ENCODE measurements at places on chromosomes 5 and 9. TPM values are rescaled to one million over a fixed set of nuclear protein-coding genes. Genes with fewer than 3 reads are reported as not detected.

The WDR38 gene
- total RNA-seq: 0.62 TPM

The ZNF618 gene
- total RNA-seq: 3.8 TPM

The TAS2R1 gene
- not detected for total RNA-seq

DNA sequence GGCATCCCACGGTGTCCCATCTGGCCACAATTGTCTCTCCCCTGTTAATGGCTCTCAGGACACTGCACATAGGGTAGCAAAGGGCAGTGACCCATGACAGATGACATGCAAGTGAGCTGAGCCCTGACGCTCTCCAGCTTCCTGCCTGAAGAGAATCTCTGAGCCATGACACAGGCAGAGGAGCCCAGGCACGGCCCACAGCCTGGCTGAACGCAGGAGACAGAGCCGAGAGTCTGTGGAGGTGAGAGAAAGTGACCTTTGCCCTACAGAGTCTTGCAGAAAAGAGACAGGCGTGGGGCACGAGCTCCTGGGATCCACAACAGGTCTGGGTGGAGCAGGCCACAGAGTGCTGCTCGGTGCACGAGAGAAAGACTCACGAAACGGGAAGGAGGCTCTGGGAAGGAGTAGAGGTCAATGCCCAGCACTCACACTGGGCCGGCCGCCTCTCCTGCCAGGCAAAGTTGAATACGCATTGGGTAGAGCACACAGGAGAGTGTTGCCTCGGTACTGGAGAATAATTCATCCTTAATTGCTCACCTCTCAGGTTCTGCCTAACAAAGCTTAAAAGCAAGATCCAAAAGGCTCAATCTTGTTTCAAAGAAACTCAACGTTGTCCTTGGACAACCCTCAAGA, 90.3 kb downstream of the MRPL36 start:
- no peak for DNase-seq

- DNase-seq: no peak
These were observed 8.2 kb downstream of the COL27A1 start for GRCh38 chr9:114163517-114163951.

The HMCN2 gene
- total RNA-seq: not detected

DNA sequence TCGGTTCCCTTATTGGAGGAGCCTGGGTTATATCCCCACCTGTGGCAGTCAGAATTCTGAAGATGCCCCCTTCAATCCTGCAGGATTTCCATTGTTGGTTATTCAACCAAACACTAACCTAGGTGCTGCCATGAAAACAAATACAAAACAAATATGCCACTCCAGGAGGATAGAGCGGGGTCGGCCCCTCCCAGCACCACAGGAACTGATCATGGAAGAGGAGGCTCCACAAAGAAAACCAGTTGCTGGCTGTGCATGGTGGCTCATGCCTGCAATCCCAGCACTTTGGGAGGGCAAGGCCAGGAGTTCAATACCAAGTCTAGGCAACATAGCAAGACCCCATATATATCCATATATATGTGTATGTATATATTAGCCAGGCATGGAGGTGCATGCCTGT, 13.2 kb upstream of the ADGRD2 start:
- no peak for DNase-seq

DNA sequence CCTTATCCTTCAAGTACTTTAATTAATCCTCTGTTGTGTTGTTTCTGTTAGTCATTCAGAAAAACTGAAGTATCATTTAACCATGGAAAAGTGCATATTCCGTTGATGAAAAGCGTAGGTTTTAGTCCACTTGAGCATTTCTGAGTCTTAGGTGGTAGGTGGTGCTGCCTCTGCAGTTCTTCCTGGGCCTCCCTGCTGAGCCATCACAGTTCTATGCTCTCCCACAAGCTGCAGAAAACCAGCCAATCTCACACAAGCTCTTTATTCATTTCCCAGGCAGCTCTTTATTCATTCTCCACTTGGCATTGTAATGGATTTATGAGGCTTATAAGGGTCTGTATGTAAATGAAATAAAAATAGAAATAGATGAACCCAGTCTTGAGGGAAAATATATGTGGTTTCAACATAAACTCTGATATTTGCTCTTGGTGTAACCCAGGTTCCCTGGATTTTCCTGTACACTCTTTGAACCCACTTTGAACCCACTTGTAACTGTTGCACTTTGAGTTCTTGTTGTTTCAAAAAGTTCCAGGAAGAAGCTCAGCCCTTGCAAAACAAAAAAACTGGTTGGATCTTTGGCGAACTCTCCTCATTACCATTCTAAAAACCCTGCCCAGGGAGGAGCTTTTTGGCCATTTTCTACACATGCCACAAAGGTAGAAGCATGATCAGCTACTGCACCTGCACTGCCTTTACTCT, 56.0 kb downstream of the ZNF510 start:
- DNase-seq: no peak

DNA sequence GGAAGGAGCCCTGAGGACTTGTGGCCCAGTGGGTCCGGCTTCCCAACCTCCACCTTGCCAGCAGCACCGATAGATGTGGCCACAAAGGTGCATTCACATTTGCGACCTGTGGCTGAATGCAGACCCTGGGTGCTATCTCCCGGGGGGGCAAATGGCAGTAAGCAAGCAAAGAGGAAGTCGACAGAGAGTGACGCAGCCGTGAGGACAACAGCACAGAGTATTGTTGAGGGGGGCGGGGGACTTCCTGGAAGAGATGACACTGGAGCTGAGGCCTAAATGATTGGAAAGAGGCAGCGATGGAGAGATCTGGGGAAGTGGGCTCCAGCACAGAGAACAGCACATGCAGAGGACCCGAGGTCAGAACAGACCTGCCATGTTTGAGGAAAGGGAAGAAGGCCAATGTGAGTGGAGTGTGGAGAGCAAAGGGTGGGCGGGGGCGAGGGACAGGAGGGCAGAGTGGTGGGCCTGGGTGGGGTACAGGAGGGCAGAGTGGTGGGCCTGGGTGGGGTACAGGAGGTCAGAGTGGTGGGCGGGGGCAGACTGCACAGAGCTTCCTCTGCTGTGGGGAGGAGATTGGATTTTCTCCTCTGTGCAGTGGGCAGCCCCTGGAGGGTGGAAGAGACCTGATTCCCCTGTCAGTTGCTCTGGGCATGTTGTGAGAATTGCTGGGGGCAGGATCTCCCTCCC, 42.6 kb downstream of the ADAMTS2 start:
- no peak for DNase-seq

The TLX3 gene
- not detected for total RNA-seq

DNA sequence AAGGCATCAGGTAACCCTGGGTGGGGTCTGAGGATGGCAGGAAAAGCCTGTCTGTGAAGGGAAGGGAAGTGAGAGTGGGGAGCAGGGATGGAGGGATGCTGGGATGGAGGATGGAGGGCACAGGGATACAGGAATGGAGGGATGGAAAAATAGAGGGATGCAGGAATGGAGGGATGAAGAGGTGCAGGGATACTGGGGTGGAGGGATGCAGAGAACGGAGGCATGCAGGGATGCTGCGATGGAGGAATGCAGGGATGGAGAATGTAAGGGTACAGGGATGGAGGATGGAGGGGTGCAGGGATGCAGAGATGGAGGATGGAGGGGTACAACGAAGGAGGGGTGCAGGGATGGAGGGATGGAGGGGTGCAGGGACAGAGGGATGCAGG, 9.1 kb downstream of the PTGES2 start:
- no peak for DNase-seq

DNA sequence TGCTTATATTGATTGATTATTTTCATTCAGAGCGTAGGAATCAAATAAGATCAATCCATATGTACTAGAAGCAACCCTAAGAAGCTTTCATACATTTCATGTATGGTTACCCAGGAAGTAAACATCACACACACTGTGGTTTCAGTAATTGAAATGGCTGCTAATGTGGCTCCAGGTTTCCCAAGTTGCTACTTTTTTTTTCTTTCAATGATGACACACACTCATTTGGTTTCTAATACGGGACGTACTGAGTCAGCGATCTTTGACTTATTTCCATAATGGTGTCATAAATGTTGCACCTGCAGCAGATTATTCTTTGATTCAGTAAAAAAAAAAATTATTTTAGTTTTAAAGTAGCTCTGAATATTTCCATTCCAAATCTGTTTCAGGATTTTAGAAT, 248.6 kb downstream of the CTNND2 start:
- no peak for DNase-seq

The PDE6A gene
- not detected for total RNA-seq

- no peak for DNase-seq
These were observed 388.4 kb upstream of the PTGER4 start for GRCh38 chr5:40291338-40291737.
